Left colon (tissue), 2 donors: ENCODE measurements at places on chromosomes 7 and 10.

DNA sequence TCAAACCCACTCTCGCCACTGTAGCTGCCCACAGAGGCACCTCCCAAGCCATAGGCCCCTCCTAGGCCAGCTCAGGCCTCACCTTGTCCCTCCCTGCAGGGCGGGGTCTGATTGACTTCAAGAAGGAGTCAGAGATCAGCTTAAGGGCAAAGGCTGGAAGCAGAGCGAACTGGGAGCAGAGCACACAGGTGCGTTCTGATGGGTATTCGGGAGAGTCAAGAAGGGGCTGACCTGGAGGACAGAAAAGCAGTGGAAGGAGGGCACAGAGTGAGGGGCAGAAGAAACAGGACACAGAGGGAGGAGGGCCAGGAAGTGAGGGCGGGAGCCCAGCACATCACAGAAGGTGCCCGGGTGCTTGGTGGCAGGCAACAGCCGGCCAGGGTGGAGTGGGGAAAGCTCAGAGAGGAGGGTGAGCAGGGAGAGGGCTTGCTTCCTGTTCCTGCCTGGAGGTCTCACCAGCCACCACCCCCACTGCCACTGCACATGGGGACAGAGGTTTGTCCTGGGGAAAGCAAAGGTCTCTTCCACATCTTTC lies at the start of gene AOC1:
TSS of gene AOC1 (plus strand) at position 147 of the 535 bp plus-strand sequence. CDS start 3,954 bp downstream, outside the sequence.
- DNase-seq, result peak; percentile 94

- no peak for DNase-seq
Measured at GRCh38 chr7:84603545-84603944, 409.0 kb upstream of the SEMA3A start.

GRCh38 chr10:3133948-3134347 lies 38.6 kb downstream of the PITRM1 start:
- no peak for DNase-seq

DNA sequence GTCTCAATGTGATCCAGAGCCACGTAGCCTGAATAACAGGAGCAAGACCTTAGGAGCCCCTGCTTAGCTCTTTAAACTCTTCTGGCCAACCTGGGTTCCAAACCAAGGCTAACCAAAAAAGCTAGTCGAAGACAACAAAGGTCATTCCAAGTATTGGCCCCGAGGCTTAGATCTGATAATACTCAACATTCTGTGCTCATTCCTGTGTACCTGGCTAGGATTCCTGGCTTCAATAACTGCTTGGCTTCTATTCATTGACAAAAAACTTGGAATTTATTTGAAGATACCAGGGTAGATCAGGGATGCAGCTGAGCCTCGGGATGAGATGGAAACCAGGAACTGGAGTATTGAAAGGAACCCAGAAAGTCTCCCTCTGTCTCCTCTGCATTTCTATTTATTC lies 4.1 kb upstream of the SGMS1 start:
- no peak for DNase-seq

DNA sequence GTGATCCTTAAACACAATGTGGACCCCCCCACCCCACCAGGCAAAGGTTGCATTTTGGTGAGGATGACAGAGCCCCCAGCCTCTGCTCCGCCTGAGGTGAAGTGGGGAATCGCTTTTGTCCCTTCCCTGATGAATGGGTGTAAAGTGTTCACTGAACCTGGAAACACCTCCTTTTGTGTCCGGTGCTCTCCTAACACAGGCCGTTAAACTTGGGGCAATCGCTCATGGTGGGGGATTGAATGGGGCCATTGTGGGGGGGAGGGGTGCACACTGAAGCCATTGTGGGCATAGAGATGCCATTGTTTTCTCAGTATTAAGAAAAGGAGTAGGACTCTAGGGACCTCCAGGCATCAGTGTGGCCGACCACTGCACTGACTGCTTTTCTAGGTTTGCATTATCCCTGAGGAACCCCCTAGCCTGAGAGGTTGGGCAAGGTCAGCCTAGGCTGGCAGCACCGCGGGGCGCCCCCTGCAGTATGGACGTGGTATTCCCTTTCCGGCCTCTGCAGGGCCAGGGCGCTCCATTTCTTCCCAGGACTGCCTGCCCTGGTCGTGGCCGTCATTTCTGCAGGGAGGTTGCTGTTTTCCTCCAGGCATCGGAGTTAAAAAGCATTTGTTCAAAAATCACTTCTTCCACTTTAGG lies 158.3 kb downstream of the TCF7L2 start:
- no peak for DNase-seq

DNA sequence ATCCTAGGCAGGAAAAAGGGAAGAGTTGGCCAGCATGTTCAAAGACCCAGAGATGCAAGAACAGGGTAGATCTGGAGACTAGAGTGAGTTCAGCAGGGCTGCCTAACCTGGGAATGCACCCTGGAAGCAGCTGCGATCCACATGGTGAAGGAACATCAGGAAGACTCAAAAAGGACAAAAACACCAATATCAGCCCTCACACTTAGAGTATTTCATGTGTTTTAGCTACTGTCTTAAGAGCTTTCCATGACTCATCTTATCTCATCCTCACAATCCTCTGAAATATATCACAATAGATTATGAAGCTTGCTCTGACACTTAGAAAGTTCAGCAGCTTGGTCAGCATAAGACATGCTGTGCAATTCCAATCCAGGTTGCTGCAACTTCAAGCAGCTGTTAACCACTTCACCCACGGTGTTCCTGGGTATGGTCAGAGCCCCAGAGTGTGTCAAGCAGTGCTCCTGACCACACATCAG lies 380.9 kb downstream of the PARD3 start:
- DNase-seq, result no peak

DNA sequence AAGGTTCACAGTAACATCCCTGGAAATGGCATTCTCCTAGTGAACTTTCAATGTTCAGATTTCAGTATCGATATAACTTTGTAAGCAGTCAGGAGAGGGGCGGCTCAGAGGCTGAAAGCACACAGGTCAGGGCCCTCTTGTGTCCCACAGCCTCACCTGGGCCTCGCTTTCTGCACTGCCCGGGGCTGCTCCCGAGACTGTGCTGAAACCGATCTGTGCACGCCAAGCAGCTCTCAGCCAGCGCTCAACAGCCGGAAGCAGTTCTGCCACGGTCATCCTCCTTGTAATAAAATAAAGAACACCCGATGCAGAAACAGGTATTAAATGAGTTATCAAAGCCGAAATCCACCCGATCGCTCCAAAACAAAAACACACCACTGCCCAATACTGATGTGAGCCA lies 106.0 kb downstream of the DIP2C start:
- DNase-seq, result no peak

DNA sequence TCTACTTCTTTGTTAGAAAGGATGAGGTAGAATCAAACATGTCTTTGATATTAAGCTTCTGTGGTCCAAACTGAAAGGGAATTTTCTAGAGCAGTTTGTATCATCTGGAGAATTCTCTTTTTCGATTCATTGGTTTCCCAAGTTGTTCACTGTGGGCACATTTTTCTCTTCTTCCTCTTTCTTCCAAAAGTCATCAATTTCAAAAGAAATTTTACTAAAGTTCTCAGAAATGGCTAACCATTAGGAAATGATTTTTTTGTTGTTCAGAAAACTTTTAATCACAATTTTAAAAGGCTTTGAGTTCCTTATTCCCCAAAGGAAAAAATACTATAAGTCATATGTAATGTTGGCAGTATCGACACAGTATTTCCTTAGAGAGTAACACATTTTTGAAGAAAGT lies 28.3 kb upstream of the CCDC6 start:
- DNase-seq, result no peak

GRCh38 chr10:101686133-101686925 lies 8.6 kb downstream of the FBXW4 start:
- no peak for DNase-seq

DNA sequence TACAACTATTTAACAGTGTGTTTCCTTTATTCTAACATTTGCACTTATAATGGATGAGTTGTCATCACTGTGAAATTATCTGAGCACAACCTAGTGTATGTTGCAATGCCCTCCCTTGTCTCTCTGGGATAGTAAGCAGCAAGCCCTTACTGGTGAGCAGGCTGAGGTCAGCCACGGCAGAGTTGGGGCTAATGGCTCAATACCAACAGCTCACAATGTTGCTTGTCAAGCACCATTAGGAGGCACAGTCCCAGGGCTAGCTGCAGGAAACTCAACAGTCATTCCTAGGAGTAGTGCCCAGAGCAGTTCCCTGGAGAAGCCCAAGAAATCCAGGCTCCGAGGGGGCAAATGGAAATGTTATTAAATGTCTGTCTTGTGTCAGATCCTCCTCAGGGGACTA lies 858.4 kb downstream of the GRID1 start:
- no peak for DNase-seq
